ENCODE measurements at places on chromosomes 6 and 20. TPM values are rescaled to one million over a fixed set of nuclear protein-coding genes. Genes with fewer than 3 reads are reported as not detected.

Gene DACT2
- total RNA-seq, result not detected

- DNase-seq, result no peak
Measured at GRCh38 chr20:22582964-22583772, 1.2 kb downstream of the FOXA2 start.

DNA sequence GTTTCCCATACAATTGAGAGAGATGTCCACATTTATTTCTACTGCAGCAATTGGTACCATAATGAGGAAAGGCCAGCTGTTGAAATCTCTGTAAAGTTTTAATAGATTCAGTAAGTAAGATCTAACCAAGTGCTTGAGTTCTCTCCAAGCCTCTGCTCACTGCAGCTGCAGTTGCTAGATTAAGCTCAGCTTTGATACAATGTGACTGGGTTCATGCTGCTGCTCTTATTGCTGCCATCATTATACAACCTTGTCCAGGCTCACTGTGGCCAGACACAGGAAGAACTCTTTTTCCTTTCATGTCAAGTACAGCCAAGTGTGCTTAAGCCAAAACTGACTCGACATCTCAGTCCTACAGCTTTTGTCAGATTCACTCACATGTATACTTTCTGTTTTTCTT, 423.5 kb downstream of the GJA1 start:
- no peak for DNase-seq

DNA sequence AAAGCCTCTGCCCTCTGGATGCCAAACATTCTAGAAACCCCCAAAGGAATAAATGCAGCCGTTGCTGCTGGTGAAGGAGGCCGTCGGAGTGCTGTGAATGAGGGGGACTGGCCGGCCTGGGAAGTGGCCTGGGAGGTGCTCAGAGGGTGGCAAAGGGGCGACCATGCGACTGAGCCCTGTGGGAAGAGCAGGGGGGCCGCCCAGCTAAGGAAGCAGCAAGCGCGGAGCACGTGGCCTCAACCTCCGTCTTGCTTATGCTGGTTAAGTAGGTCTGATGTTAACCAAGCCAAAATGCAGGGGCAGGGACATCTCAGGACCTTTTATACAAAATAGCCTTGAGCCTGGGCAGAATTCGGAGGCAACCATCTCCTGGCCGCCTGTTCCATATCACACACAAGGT, 381.5 kb downstream of the TAF4 start:
- no peak for DNase-seq

DNA sequence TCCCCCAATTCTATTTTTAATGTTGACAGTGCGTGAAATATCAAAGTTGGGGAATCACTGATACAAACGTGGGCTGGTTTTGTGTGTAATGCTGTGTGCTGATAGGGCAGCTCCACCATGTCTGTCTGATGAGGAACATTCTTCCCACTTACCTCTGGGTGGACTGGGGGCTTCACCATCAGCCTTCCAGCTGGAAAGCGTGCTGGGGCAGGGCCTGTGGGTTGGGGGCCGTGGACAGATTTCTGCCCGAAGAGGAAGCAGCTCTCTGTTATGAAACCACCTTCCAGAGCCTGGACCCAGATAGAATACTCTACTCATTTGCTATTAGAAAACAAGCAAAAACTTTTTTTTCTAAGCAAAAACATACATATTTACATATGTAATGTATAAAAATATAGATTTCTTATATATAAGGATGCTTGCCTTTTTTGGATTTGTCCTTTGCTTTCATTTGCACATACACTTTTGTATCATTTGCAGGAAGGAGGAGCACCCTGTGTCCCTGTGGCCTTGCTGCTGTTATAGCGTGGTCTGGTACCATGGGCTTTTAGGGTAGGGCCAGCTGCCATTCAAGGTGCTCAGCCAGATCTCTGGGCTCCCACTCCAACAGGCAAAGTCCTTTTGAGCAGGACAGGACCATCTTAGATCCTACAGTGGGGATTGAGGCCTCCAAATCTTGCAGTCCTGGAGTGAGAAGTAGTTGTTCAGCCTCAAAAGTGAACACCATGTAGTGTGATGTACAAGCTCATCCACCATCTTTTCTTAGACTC, 48.1 kb downstream of the DUSP22 start:
- DNase-seq, result no peak

DNA sequence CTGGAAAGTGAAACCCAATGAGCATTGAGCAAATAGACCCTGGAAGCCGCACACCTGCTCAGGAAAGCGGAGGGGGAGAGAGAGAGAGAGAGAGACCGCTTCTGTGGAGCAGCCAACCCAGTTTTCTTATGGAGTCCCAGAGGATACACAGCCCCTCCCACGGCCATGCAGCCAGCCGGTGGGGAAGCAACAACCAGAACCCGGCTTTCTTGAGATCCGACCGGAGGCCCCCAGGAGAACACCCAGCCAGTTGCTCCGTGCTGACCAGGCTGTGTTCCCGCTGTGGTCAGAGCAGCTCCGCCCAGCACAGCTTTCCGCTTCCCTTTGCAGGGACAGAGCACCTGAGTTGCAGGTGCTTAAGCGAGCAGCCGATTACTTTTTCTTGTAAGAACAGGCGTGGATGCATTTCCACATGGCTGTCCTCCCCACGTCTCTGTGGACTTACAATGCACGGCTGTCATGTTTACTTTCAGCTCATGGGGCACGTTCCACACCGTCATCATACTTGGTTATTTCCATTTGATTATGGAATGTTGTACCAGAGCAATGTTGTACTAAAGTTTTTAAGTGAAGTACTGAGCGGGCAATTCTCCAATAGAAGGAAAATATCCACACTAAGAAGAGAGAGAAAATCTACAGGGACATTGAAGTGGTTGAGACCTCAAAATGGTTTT, 381.9 kb downstream of the THBS2 start:
- DNase-seq, result no peak
